ENCODE measurements at places on chromosomes 3 and 15. TPM values are rescaled to one million over a fixed set of nuclear protein-coding genes. Genes with fewer than 3 reads are reported as not detected.
A peak's percentile ranks its signal among the peaks of the same experiment; 100 is the strongest.

DNA sequence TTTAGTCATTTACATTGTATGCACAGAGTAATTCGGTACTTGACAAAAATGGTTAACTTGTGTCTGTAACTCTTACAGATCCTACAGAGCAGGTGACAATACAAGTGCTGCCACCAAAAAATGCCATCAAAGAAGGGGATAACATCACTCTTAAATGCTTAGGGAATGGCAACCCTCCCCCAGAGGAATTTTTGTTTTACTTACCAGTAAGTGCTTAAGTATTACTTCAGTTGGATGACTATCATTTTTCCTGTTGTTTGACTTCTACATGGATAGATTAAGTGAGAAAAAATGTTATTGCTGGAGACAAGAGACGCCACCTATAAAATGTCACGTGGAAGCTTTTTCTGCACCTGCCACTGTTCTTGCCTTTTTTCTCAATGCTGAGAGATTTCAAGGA lies 173.2 kb downstream of the ALCAM start:
- H3K4me1 ChIP-seq: no peaks in the 10 kb centered on the region
- H3K27me3 ChIP-seq: no peaks in the 10 kb centered on the region
- no peak for DNase-seq
- peaks cover 47% of the 10 kb centered on the region for H3K36me3 ChIP-seq
- no peak overlapping the region for H3K27ac ChIP-seq
- no peak overlapping the region for H3K4me3 ChIP-seq

DNA sequence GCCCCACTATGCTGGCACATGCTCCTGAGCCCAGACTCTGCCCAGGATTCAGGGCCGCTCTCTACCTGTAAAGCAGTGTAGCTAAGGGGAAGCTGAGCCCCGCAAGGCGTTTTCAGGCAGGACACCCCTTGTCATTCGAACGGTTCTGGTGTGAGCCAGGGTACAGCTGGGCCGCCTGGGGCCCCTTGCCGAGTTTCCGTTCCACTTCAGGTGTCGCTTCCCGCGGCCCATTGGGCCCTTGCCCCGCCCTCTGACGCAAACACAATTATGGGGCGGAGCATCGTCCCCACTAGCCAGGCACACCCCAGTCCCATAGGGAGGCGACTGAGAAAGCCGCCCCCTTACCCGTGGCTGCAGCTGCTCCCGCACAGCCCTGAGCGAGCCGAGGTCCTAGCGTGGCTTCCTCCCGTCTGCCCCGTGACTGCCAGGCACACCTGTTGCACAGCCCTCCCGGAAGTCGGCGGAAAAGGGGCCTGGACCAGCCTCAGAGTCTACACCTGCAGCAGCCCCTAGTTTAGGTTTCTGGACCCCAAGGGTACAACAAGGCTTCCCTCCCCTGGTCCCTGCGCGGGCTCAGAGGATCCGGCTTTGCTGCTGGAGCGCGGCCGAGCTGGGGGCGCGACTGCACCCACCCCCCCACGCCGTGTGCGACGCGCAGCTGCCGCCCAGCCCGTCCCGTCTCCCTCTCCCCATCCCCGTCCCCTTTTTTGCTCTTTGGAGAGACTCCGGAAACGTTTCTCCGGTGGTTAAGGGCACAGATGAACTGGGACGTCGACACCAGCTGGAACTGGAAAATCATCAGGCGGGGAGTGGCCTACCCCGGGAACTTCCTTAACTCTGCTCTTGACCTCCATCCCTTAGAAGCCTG lies at the start of gene PLSCR2:
PLSCR2 (minus strand) TSS at position 412 of the 868 bp plus-strand sequence. CDS start 9,657 bp downstream, outside the sequence.
- H3K36me3 ChIP-seq: no peaks in the 10 kb centered on the region
- peak within 1 kb of the TSS; percentile 72 for H3K4me3 ChIP-seq
- peak within 1 kb of the TSS; percentile 73 for H3K27ac ChIP-seq
- H3K27me3 ChIP-seq: no peaks in the 10 kb centered on the region
- no peaks in the 10 kb centered on the region for H3K4me1 ChIP-seq

GRCh38 chr3:114308377-114308776 lies 14.5 kb downstream of the TIGIT start:
- no peaks in the 10 kb centered on the region for H3K4me1 ChIP-seq
- no peak for DNase-seq
- H3K27ac ChIP-seq: no peak overlapping the region
- no peaks in the 10 kb centered on the region for H3K27me3 ChIP-seq

GRCh38 chr15:93250950-93251349 lies 161.9 kb upstream of the RGMA start:
- no peak for DNase-seq
- no peak overlapping the region for H3K27ac ChIP-seq
- no peaks in the 10 kb centered on the region for H3K4me1 ChIP-seq
- H3K4me3 ChIP-seq: no peak overlapping the region

DNA sequence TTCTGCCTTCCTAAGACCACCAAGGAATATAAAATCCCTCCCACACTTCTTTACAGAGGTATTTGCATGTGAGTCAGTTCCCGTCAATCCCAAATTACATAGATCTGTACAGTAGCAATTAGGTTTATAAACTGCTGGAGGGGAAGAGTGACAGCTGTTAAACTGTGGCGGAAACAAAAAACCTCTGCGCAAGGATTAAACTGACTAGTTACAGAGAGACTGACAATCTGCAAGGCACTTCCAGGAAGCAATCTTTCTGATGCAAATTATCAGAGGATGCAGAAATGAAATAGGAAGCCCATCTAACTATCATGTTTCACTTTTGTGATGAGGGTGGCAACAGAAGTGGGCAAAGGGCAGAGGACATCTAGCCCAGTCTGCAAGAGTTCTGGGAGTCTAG lies 150.4 kb downstream of the RTP4 start:
- H3K4me1 ChIP-seq: no peaks in the 10 kb centered on the region
- DNase-seq: no peak
- H3K27ac ChIP-seq: no peak overlapping the region
- no peaks in the 10 kb centered on the region for H3K27me3 ChIP-seq

DNA sequence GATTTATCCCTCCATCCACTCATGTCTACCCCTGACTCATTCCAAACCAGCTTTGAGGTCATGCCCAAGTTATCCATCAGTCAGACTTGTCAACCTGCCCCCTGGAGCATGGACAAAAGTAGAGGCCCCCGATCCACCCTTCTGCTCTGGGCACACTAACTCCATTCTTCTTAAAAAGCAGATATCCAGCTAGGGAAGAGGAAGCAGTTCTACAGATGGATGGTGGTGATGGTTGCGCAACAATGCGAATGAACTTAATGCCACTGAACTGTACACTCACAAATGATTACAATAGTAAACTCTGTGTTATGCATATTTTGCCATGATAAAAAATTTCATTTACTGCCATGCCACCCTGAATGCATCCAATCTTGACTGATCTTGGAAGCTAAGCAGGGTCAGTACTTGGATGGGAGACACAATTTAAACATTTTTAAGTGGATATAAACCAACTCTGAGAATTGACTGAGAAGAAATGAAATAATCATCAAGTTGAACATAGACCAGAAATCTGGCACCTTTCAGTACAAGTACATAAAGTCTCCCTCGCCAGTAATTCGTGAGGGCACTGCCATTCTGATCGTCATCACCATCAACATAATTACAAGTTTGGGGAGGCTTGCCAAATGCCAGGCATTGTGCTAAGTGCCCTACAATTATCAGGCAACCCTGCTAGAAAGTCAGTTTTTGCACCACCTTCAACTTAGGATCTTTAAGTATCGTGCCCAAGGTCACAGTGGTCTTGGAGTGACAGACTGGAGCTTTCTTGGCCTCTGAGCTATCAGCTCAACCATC lies 124.8 kb downstream of the ATP10A start:
- no peaks in the 10 kb centered on the region for H3K27me3 ChIP-seq
- H3K4me1 ChIP-seq: peaks cover 34% of the 10 kb centered on the region
- no peak overlapping the region for H3K4me3 ChIP-seq
- DNase-seq: no peak
- H3K36me3 ChIP-seq: peaks cover 19% of the 10 kb centered on the region

DNA sequence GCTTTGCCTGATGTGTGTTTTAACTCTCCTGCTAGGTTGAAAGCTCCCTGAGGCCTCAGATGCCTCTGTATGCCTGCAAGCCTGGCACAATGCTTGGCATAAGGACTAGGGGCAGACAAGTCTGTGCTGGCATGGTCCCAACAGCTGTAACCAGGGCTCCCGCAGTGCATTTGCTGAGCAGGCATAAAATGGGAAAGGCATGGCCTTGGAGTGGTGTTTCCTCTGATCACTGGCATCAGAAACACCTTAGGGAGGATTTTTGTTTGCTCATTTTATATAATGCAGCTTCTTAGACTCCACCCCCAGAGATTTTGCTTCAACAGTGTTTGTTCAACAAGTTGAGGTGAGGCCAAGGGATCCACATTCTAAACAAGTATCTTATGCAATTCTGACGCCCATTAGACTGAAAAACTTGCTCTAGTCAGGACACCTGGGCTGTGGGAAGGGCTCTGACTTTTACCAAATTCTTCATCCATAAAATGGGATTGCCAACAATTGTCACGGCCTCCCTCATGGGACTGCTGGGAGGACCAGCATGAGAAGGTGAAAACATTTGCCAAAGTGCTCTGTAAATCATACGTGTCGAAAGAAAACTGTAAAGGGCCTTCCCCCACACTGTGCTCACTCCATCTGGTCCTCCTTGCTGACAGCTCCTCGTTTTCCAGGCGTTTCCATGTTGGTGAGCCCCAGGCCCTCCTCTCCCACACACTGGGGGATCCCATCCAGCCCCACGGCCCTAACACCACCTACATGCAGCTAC lies 43.1 kb downstream of the STARD5 start:
- H3K4me1 ChIP-seq: peaks cover 3% of the 10 kb centered on the region
- H3K4me3 ChIP-seq: no peak overlapping the region
- no peak overlapping the region for H3K27ac ChIP-seq
- H3K27me3 ChIP-seq: no peaks in the 10 kb centered on the region
- DNase-seq: no peak
- no peaks in the 10 kb centered on the region for H3K36me3 ChIP-seq

GRCh38 chr3:43370293-43370980 lies 84.1 kb downstream of the SNRK start:
- peaks cover 5% of the 10 kb centered on the region for H3K36me3 ChIP-seq
- H3K27ac ChIP-seq: no peak overlapping the region
- H3K4me3 ChIP-seq: no peak overlapping the region
- no peak for DNase-seq
- H3K27me3 ChIP-seq: no peaks in the 10 kb centered on the region
- no peaks in the 10 kb centered on the region for H3K4me1 ChIP-seq

DNA sequence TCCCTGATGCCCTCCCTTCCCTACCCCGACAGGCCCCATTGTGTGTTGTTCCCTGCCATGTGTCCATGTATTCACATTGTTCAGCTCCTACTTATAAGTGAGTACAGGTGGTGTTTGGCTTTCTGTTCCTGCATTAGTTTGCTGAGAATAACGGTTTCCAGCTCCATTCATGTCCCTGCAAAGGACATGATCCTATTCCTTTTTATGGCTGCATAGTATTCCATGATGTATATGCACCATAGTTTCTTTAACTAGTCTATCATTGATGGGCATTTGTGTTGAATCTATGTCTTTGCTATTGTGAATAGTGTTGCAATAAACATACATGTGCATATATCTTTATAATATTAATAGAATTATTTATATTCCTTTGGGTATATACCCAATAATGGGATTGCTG lies 52.1 kb upstream of the TNFSF10 start:
- no peak overlapping the region for H3K4me3 ChIP-seq
- H3K4me1 ChIP-seq: no peaks in the 10 kb centered on the region
- H3K36me3 ChIP-seq: no peaks in the 10 kb centered on the region

GRCh38 chr3:25894101-25894500 lies 104.2 kb downstream of the OXSM start:
- no peaks in the 10 kb centered on the region for H3K4me1 ChIP-seq
- no peaks in the 10 kb centered on the region for H3K27me3 ChIP-seq
- H3K4me3 ChIP-seq: no peak overlapping the region
- no peak for DNase-seq
- no peak overlapping the region for H3K27ac ChIP-seq
- H3K36me3 ChIP-seq: no peaks in the 10 kb centered on the region

DNA sequence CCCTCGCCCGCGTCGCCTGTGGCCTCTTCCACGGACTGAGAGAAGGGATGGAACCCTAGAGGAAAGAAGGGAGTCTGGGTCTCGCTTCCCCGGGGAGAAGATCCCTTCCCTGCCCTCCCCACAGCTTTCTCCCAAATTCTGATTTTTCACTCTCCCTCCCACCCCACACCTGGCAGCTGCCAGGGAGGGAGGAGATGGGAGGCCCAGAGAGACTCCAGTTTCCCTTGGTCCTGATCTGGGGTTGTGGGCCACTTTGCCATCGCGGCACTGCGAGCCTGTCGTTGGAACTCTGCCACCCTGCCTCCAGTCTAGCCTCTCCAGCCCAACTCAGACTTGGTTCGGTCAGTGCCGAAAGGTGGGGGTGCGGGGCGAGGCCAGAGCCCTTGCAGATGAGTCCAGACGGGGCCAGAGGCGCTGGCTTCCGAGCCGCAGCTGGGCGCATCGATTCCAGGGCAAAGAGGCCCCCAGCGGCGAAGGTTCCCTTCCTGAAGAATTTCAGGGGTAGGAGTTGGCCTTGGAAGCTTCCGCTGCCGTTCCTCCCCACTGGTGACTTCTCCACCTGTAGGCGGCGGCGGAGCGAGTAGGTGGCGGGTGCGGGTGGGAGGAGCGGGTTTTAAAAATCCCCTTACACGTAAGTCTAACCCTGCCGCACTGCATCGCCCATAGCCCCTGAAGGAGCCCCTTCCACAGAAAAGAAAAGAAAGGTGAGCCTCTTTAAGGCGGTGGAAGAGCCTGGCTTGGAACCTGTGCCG lies 5.2 kb downstream of the WNT5A start:
- H3K27ac ChIP-seq: no peak overlapping the region
- peak overlapping the region; percentile 9 for H3K4me3 ChIP-seq
- H3K4me1 ChIP-seq: peaks cover 4% of the 10 kb centered on the region
- peaks cover 7% of the 10 kb centered on the region for H3K27me3 ChIP-seq

- no peaks in the 10 kb centered on the region for H3K27me3 ChIP-seq
- no peak overlapping the region for H3K27ac ChIP-seq
- H3K4me1 ChIP-seq: no peaks in the 10 kb centered on the region
- H3K36me3 ChIP-seq: no peaks in the 10 kb centered on the region
- DNase-seq: no peak
Measured at GRCh38 chr3:161314836-161315395, 56.4 kb downstream of the SPTSSB start.

DNA sequence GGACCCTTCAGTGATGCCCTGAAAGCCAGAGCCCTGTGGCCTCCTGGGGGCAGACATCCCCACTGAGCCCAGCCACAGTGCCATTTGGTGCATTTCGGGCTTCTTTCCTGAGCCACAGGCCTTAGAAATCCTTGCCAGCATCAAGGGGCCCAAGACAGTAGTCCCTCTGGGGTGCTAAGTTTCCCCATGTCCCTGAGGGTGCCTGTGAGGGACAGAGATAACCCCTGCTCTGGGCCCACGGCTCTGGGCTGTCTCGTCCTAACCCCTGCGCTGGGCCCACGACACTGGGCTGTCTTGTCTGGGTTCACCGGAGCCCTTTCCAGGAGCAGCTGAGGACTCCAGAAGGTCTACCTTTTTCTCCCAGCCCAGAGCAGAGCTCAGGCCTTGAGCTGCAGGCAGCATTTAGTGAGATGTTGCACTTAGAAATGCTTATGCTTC lies 45.1 kb upstream of the FGD5 start:
- no peaks in the 10 kb centered on the region for H3K4me1 ChIP-seq
- no peaks in the 10 kb centered on the region for H3K36me3 ChIP-seq
- no peak overlapping the region for H3K4me3 ChIP-seq
- no peak overlapping the region for H3K27ac ChIP-seq
- DNase-seq: no peak
- H3K27me3 ChIP-seq: no peaks in the 10 kb centered on the region

The C3orf49 gene
- not detected for total RNA-seq

The COL6A6 gene
- not detected for total RNA-seq

The DISP2 gene
- 0.32 TPM for total RNA-seq

The SQOR gene
- total RNA-seq: 61.4 TPM

The LRRK1 gene
- total RNA-seq: 105 TPM

The GJD2 gene
- total RNA-seq: not detected

The SCN11A gene
- total RNA-seq: not detected

The CCR9 gene
- not detected for total RNA-seq

All from ascending aorta (tissue), 2 donors.